ENCODE measurements at places on chromosomes 2 and 18.

- no peak for DNase-seq
These were observed 11.8 kb upstream of the KCMF1 start for GRCh38 chr2:84959095-84959565.

DNA sequence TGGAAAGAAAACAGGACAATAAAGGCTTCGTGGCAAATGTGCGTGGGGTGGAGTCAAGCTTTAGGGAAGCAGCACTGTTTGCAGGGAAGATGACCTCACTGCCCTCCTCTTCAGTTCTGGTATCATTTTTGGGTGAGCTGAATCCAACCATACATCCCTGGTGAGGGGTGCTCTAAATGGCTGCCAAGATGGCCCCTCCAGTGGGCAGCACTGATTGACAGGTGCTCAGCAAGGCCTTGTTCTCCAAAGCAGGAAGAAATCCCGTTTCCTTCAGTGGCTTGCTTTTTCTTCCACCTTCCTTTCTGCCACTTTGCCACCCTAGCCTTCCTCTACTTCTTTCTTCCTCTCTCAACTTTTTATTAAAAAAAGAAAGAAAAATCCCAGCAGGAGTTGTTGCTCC is 132.8 kb upstream of the SP5 start:
- DNase-seq, result no peak

- no peak for DNase-seq
These were observed 120.3 kb downstream of the BCL11A start for GRCh38 chr2:60433018-60433596.

- DNase-seq, result no peak
These were observed 14.2 kb downstream of the SCN9A start for GRCh38 chr2:166361351-166362153.

- no peak for DNase-seq
These were observed 290.3 kb downstream of the CYRIA start for GRCh38 chr2:16375351-16375750.

- no peak for DNase-seq
These were observed 12.6 kb downstream of the PPP1R1C start for GRCh38 chr2:181998041-181998835.

DNA sequence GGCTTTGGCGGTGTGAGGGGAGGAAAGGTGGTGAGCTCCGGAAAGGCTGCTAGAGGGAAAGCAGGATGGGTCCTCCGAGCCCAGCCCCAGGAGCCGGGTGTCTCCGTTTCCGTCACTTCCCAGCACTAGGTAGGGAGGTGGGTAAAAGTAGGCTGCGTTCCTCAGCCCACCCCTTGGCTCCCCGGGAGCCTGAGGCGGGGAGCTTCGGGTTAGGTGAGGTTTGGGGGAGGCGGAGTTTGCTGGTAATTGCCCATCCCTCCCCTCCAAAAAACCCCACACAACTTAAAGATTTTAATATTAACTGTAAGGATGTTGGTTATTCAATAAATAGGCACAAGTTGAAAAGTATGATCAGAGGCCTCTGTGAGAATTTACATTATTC is 552 bp upstream of the ATF2 start:
- DNase-seq, result no peak

GRCh38 chr2:13201924-13202323 is 485.2 kb downstream of the TRIB2 start:
- no peak for DNase-seq

DNA sequence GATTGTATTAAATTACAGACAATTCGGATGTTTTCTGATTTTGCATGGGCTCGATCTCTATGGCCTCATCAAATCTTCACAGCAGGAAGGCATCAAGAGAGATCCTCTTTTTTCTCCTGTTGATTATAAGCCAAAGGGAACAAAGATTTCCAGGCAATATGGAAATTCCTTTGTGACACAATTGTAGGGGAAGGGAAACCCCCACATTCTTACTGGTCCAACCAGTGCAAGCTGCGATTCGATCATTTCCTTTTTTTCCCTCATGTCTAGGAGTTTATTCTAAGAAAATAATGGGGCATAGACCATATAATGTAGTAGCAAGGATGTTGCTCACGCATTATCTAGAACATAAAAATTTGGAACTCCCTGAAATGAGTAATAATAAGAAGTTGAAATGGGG is 87.7 kb downstream of the LYPD6 start:
- DNase-seq, result no peak

Measured in activated B cell treated with CpG ODN at 0.5 μM for 24 hours (primary cell).